ENCODE measurements at places on chromosomes 3 and 15.

GRCh38 chr3:112395181-112395895 is 62.4 kb downstream of the CD200 start:
- DNase-seq = no peak

- DNase-seq = no peak
Observed at GRCh38 chr3:43919029-43919428, 228.3 kb downstream of the ABHD5 start.

- no peak for DNase-seq
Observed at GRCh38 chr3:30682434-30683155, 76.2 kb downstream of the TGFBR2 start.

GRCh38 chr15:99546441-99547100 is 19.2 kb upstream of the MEF2A start:
- no peak for DNase-seq

GRCh38 chr3:99439892-99440291 is 198.5 kb upstream of the COL8A1 start:
- DNase-seq = no peak

- DNase-seq = no peak
Observed at GRCh38 chr3:173660645-173661299, 263.2 kb downstream of the NLGN1 start.

DNA sequence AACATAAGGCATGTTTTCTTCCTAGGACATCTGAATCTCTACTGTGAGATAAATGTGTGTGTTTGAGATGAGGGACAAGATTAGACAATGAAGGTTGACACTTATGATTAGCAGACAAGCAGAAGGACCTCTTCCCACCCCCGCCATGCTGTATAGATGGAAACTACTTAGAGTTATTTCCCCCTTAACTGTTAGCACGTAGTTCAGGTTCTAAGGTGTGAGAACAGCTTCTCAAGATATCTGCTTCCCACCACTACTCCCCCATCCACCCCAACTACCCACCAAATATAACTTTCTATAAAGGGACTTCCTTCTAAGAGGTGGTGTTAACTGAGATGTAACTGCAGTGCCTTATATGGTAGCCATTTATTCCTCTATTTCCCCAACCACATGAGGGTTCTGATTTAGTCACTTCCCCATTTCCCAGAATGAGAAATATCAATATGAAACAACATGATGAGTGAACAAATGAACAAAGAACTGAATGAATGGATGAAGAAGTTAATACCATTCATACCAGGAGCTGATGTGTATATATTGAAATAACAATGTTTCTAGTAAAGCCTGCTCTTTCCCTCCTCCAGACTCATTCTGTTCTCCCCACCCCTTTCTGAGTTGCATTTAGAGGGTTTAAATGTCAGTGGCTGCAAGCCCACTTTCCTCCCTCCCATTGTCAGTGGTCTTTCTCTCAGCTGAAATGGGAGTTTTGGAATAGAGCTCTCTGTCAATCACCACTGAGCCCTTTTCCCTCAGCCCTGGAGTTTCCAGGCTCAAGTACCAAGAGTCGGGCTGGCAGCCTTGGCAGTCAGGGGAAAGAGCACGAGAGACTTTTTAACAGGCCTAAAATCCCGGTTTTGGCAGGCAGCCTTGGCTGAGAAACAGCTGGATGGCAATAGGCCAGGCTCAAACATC is 7.7 kb upstream of the RFTN1 start:
- DNase-seq = no peak

DNA sequence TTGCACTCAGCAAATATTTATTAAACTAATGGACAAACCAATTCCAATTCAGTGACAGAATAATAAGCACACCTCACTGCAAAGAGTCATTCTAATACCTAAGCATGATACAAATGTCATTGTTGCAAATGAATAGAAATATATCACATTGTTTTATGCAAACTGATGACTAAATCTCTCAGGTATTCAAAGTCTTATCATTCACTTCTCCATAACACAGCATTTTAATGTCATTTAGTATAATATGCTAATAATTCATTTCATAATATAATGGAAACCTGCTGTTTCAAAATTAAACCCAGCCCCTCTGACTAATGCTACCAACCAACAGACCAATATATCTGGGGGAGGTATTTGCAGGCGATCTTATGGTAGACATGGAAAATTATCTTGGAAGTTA is 71.8 kb downstream of the FGF7 start:
- DNase-seq = no peak

DNA sequence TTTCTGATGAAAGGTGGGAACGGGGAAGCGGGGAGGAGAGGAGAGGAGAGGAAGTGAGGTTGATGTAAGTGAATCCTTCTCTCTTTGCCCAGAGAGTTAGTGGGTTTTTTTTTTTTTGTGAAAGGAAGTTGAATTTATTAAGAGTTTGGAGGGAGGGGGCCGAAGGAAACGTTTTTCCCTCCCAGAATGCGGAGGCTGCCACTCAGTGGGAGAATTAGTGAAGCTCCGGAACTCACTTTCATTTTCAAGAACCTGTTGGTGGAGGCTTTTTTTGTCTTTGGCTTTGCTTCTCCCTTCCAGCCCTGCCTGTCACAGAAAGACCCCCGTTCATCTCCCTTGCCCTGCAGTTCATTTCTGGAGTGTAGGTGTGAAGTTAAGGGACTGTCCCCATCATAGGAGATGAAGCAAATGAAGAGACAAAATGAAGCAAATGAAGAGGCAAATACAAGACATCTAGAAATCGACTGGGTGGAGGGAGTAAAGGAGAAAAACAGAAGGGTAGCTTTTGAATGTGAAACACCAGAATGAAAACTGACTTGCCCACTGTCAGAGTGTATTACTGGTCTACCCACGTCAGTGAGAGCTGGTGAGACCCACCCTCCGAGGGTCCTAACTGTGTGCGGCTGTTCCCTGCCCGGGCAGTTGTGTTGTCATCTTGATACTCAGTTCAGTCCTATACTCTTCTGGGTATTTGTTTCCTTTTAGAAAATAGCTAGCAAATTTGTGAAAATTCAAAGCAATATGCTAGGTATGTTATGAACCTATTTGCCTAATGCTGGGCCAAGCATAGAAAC is 91.5 kb downstream of the ITPR1 start:
- no peak for DNase-seq
